ENCODE measurements at places on chromosomes 5 and 9.

DNA sequence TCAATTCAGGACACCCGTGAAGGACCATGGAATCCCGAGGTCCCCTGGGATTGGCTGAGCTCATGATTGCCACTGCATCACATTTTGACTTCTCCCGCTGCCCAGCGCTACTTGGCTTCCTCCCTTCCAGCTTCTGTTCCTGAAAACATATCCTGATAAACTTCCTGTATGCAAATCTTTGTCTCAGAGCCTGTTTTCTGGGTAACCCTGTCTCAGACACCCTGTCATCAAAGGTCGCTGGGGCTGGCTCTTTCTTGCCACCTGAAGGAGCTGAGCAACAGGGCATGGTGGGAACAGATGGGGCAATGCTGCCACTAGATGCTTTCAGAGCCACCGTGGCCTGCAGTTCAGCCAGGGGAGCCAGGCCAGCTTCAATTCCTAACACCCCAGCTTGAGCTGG, 154.3 kb upstream of the TBC1D2 start:
- DNase-seq: no peak

- DNase-seq: no peak
These were observed 7.4 kb downstream of the BRD3OS start for GRCh38 chr9:134032456-134033222.

- no peak for DNase-seq
These were observed 1.3 kb downstream of the GABBR2 start for GRCh38 chr9:98707166-98708102.

GRCh38 chr9:73219985-73220626, 68.4 kb downstream of the ANXA1 start:
- no peak for DNase-seq

- DNase-seq: no peak
These were observed 21.1 kb downstream of the BASP1 start for GRCh38 chr5:17238521-17239041.
